ENCODE measurements at places on chromosomes 1 and 21.

DNA sequence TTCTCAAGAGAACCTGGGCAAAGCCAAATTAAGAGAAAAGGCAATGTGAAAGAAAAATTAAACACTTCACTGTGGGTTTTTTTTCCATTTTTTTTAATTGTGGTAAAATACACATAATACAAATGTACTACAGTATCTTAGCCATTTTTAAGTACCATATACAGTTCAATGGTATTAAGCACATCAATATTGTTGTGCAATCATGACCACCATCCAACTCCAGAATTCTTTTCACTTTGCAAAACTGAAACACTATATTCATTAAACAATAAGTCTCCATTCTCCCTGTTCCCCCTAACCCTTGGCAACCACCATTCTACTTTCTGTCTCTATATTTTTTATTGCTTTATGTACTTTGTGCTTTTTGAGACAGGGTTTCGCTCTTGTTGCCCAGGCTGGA lies 17.8 kb upstream of the OTUD7B start:
- no peak overlapping the region for H3K27ac ChIP-seq
- H3K27me3 ChIP-seq: no peaks in the 10 kb centered on the region
- no peak overlapping the region for H3K4me3 ChIP-seq
- H3K4me1 ChIP-seq: no peaks in the 10 kb centered on the region
- no peak for DNase-seq

GRCh38 chr1:7899741-7900140 lies 40.9 kb downstream of the TNFRSF9 start:
- no peak overlapping the region for H3K4me3 ChIP-seq
- H3K4me1 ChIP-seq: no peaks in the 10 kb centered on the region
- H3K27ac ChIP-seq: no peak overlapping the region
- H3K27me3 ChIP-seq: peaks cover 12% of the 10 kb centered on the region

DNA sequence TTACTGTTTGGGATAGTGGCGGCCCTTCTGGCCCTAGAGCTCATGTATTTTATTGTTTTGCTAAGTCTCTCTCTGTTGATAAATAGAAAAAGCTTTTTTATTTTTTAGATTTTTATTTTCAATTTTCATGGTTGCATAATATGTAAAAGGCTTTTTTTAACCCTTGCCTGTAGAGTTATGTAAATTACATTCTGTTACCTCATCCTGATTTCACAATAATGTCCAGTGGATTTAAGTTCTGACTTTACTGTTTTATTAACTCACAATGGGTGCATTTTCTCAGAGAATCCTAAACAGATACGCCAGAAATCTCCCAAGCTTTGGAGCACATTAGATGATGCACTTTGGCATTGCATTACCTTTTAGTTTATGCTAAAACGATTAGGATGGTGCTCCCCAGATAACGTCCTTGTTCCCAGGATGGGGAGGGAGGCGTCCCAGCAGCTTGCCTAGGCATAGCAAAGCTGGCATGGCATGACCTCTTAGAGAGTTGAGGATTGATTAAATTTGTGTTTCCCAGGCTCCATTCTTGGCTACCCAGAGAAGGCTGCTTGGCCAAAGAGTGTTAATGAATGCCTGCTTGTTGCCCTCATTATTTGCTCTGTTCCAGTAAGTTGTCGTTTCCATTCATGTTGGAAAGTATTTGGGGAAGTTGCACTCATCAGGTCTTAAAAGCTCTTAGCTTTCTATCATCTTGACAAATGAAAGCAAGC lies 17.1 kb downstream of the UTP25 start:
- no peak for DNase-seq
- no peaks in the 10 kb centered on the region for H3K27me3 ChIP-seq
- peaks cover 52% of the 10 kb centered on the region for H3K36me3 ChIP-seq
- no peak overlapping the region for H3K27ac ChIP-seq

GRCh38 chr1:154629061-154629674 lies 21.2 kb upstream of the ADAR start:
- H3K27me3 ChIP-seq: peaks cover 17% of the 10 kb centered on the region
- H3K4me1 ChIP-seq: peaks cover 10% of the 10 kb centered on the region
- peak overlapping the region; percentile 6 for H3K27ac ChIP-seq
- peaks cover 22% of the 10 kb centered on the region for H3K36me3 ChIP-seq

DNA sequence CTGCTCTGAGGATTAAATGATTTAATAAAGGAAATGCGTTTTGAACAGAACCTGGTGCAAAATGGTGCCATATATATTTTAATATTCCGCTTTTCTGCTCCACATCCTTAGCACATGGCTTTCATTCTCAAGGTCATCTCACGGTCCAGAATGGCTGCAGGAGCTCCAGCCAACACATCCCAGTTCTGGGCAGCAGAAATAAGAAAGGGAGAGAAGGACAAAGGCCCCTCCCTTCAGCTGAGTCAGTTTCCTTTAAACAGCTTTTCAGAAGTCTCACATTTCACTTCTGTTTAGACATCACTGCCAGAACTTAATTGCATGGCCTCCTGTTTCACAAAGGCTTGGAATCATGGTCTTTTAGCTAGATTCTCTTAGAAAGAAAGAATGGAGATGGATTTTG lies 75.2 kb upstream of the LRRN2 start:
- peaks cover 10% of the 10 kb centered on the region for H3K4me1 ChIP-seq
- DNase-seq: no peak
- H3K4me3 ChIP-seq: no peak overlapping the region
- H3K27ac ChIP-seq: no peak overlapping the region
- peaks cover 5% of the 10 kb centered on the region for H3K36me3 ChIP-seq

GRCh38 chr1:82392513-82392912 lies 591.8 kb downstream of the ADGRL2 start:
- no peak for DNase-seq
- H3K4me1 ChIP-seq: no peaks in the 10 kb centered on the region
- no peak overlapping the region for H3K27ac ChIP-seq
- H3K36me3 ChIP-seq: no peaks in the 10 kb centered on the region
- H3K27me3 ChIP-seq: no peaks in the 10 kb centered on the region

- no peak for DNase-seq
- H3K27me3 ChIP-seq: no peaks in the 10 kb centered on the region
- H3K36me3 ChIP-seq: no peaks in the 10 kb centered on the region
- H3K27ac ChIP-seq: no peak overlapping the region
- peaks cover 11% of the 10 kb centered on the region for H3K4me1 ChIP-seq
These were observed 145.5 kb downstream of the ETS2 start for GRCh38 chr21:38951095-38951730.

- peaks cover 75% of the 10 kb centered on the region for H3K4me1 ChIP-seq
- no peaks in the 10 kb centered on the region for H3K27me3 ChIP-seq
- H3K4me3 ChIP-seq: no peak overlapping the region
- no peak for DNase-seq
These were observed 27.1 kb downstream of the DHCR24 start for GRCh38 chr1:54859700-54860391.

- no peaks in the 10 kb centered on the region for H3K4me1 ChIP-seq
- no peaks in the 10 kb centered on the region for H3K27me3 ChIP-seq
- H3K36me3 ChIP-seq: peaks cover 8% of the 10 kb centered on the region
These were observed 31.6 kb downstream of the VN1R5 start for GRCh38 chr1:247287460-247287859.

DNA sequence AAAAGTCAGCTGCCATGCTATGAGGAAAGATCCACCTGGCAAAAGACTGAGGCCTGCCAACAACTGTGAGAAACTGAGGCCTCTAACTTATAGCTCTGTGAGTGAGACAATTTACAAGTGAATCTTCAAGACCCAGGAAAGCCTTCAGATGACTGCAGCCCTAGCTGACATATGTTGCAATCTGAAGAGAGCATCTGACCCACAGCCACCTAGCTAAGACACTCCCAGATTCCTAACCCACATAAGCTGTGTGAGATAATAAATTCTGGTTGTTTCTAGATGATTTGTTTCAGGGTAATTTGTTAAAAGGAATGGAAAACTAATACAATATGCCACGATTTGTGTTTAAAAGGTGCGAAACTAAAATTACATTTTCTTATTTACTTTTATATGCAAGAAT lies 55.1 kb downstream of the HFM1 start:
- no peaks in the 10 kb centered on the region for H3K27me3 ChIP-seq
- H3K27ac ChIP-seq: no peak overlapping the region
- no peaks in the 10 kb centered on the region for H3K4me1 ChIP-seq

DNA sequence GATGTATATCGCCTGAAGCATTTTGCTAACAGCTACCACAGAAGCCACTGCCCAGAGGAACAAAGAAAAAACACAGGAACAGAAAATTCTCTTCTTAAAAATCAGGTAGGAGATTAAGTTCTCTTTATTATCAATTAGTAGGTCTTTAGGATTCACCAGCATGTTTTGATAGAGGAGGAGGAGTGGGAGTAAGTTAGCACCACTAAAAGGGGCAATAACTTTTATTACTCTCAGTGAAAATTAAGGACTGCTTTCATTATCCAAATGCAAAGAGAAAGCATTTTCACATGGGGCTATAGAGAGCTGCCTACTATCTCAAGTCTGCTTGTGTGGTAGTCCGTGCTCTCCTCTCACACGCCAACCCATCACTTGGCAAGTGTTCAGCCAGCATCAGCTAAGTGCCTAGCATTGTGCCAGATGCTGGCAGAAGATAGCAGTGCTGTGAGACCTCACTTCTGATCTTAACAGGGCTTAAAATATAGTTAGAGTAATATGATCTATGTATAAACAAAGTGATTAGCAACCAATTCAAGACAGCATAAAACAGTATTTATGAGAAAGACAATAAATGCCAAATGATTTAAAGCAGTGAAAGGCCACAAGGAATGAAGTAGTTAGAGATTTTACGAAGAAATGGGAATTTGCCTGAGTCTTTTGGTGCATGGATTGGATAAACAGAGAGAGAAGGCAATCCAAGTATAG lies 39.8 kb downstream of the ASTN1 start:
- H3K27ac ChIP-seq: no peak overlapping the region
- no peaks in the 10 kb centered on the region for H3K4me1 ChIP-seq
- peaks cover 90% of the 10 kb centered on the region for H3K27me3 ChIP-seq
- no peaks in the 10 kb centered on the region for H3K36me3 ChIP-seq

All from Calu3 (cell line).